ENCODE measurements at places on chromosomes 6 and 20.

- DNase-seq = no peak
Measured at GRCh38 chr6:113610377-113610988, 246.7 kb upstream of the MARCKS start.

DNA sequence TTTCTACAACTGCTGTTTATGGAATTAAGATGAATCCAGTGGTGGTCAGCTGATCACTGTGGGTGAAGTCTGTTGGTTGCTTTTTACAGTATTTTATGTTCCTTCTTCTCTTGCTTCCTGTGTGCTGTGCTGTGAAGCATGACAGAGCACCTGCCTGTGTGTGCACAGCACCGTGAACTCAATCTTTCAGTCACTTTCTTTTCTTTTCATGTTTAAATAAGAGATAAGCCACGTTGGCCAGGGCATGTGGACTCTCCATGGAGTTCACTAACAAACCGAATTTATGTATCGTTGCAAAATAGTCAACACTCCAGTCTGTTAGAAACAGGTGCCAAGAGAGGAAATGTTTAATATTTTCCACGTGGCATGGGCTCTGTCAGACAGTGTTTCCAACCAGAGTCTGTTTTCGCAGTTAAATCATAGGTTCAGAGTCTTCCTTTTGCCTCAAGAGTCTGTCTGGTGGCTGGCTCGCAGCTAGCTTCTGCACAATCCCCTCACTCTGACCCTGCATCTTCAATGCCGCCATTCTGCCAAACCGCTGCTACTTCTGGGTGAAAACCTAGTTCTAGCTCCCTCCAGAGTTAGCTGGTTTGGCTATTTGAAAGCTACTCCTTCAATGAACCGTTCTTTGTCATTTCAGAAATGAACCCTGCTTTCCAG, 73.2 kb downstream of the QRSL1 start:
- no peak for DNase-seq

GRCh38 chr6:110512991-110513390, 36.6 kb upstream of the SLC22A16 start:
- DNase-seq = peak; percentile 83

DNA sequence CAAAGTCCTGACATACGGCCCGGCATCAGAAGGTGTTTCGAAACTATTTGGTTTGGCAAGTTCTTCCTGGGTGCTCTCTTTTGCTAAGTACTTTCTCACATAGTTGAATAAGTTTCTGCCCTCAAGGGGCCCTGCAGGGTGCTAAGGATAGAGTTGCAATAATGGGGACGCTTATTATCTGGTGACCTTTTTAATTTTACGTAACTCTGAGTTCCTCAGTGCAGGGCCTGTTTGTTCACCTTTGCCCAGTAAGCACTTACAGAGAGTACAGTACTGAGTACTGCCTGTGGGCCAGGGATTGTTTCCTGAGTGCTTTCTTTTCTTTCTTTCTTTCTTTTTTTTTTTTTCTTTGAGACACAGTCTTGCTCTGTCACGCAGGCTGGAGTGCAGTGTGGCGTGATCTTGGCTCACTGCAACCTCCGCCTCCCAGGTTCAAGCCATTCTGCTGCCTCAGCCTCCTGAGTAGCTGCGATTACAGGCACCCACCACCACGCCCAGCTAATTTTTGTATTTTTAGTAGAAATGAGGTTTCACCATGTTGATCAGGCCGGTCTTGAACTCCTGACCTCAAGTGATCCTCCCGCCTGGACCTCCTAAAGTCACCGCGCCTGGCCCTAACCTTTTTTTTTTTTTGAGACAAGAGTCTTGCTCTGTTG, 4.5 kb upstream of the PXMP4 start:
- peak; percentile 46 for DNase-seq

GRCh38 chr6:75602246-75603105, 796 bp downstream of the SENP6 start:
- DNase-seq = peak; percentile 22

- peak; percentile 66 for DNase-seq
Measured at GRCh38 chr6:150659046-150659763, 59.5 kb downstream of the PLEKHG1 start.

- peak; percentile 88 for DNase-seq
Measured at GRCh38 chr20:50498071-50498776, 12.0 kb upstream of the PTPN1 start.

DNA sequence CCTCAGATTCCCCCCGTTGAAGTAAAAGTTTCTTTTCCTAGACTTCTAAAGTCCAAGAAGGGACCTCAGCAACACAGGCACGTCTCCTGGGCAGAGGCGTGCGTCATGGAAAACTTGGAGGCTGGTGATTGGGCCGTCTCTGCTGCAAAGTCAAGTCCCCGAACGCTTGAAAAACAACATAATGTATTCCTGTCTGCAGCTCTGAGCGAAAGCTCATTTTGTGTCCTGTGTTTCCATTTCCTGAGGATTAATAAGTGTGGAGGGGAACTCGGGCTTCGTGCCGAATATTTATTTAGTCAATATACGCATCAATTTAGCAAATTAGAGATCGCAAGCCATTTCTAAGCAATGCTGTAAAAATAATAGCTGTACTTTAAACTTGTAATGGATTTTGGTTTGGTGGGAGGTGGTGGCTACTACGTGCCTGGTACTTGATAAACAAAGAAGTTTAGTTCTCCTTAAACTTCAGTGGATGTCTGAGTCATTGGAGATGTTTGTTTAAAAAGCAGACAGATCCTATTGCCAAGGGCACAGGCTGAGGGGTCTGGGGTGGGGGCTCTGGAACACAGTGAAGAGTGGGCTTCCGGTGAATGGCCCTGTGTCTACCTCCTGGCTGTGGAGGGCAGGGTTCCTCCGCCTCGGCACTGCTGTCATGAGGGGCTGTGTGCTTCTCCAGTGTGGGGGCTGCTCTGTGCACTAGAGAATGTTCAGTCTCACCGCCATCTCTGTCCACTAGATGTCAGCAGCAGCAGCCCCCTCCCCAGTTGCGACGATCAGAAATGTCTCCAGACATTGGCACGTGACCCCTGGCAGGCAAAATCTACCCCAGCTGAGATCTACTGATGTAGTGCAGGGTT, 21.8 kb downstream of the PCK1 start:
- peak; percentile 17 for DNase-seq

GRCh38 chr20:45727044-45727443, 4.9 kb downstream of the SPINT4 start:
- no peak for DNase-seq

GRCh38 chr6:111740506-111740905, 132.7 kb downstream of the FYN start:
- DNase-seq = no peak

GRCh38 chr20:61964675-61965605, 100.7 kb downstream of the TAF4 start:
- DNase-seq = no peak

DNA sequence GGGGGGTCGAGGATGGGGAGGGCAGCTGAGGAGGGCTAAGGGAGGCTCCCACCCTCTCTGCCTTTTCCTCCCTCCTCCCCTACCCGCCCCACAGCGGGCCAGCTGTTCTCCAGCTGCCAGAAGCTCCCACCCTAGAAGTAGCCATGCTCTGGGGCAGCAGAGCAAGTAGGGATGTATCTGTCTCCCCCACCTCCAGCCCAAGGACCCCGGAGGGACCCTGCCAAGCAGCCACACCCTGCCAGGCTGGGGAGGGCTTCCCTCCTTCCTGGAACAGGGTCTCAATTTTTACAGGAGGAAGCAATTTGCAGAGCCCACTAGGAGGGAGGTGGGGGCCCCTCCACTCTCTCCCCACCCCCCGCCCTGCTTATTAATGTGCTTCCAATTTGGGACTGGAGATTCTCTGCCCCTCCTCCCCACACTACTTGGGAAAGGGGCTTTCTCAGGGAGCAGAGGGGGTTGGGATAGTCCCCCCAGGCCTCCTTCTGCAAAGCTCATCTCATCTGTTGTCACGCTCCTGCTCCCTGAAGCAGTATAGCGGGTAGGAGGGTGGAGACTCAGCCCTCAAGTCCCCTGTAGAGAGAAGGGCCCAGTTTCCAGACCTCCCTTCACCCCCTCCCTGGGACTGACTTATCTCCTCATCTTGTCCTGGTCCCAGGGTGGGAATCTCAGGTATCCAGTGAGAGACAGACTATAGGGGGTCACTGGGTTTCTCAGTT, 4.5 kb downstream of the TEAD3 start:
- no peak for DNase-seq

- DNase-seq = no peak
Measured at GRCh38 chr20:62535964-62536363, 60.2 kb upstream of the GATA5 start.

DNA sequence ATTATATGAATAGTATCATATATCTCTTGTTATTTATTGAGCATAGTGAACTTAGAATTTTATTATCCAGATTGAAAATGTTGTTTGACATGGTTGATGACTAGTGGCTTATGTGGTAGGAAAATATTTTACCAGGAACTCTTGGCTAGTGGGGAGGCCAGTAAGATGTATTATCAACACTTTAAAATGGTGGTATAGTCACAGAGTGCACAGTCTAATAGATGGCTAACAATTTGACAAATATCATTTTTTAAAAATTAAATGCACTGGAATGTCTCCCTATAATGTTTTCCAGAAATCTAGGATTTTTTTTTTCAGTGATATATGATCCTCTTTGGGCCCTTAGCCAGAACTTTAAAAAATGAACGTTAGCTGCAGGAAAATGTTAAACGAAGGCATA, 26.9 kb upstream of the EYA4 start:
- no peak for DNase-seq

DNA sequence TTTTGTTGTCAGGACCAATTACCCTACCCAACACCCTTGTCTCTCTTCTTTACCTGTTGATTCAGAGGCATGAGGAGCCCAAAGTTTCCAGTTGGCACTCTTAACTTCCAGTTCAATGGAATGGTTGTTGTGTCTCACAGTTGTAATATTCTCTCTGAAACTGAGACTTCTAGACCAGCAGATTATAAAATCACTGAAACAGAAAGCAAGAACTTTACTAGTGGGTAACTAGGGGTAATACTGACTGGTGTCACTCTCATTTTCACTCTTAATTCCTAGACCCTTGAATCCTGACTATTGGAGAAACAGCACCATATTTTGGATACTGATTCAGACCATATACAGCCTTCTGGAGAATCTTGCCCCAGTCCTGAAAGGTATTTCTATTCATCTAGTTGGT, 140.2 kb upstream of the MMS22L start:
- no peak for DNase-seq

GRCh38 chr6:30985490-30985889, 2.0 kb downstream of the MUC21 start:
- DNase-seq = peak; percentile 66

GRCh38 chr20:6051505-6051904, 2.4 kb downstream of the LRRN4 start:
- peak; percentile 72 for DNase-seq

All from bronchial epithelial cell (primary cell).